ENCODE measurements at places on chromosomes 1 and 21.
A peak's percentile ranks its signal among the peaks of the same experiment; 100 is the strongest.

GRCh38 chr1:93542398-93542797, 94.5 kb downstream of the FNBP1L start:
- no peak for DNase-seq

GRCh38 chr1:226485192-226485591, 63.4 kb upstream of the STUM start:
- DNase-seq, result no peak

- DNase-seq, result no peak
Observed at GRCh38 chr1:154969860-154970452, 591 bp downstream of the SHC1 start.

DNA sequence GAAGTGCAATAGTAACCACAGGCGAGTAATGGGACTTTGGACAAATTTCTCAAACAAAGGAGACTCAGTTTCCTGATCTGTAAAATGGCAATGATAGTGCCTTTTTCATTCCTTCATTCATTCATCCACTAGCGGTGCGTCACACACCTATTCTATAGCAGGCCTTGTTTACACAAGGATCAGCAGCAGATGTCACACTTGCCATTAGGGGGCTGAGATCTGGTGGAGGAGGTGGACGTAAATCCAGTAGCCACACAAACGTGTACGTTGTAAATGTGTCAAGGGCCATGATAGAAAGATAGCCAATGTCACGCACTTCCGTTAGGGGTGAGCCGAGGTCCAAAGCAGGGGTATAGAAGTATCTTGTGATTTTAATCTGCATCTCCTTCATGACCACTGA, 34.2 kb downstream of the SERINC2 start:
- DNase-seq, result no peak

DNA sequence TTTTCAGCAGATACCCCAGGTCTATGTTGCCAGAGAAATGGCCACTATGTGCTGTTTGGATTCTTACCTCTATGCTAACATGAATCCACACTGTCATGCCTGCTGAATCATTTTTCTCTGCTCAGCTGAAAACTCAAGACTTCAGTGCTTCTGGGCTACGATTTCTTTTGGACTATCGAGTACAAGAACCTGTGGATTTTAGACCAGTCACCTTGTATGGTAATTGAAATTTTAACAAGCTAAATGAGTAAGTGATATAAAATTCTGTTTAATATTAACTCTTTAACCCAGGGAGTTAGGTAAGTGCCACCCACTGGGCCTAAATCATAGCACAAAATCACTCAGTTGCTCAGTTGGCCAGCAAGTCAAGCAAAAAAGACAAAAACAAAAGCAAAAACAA, 35.8 kb downstream of the LHX8 start:
- DNase-seq, result no peak

GRCh38 chr1:35847935-35848565, 35.0 kb upstream of the AGO1 start:
- no peak for DNase-seq

DNA sequence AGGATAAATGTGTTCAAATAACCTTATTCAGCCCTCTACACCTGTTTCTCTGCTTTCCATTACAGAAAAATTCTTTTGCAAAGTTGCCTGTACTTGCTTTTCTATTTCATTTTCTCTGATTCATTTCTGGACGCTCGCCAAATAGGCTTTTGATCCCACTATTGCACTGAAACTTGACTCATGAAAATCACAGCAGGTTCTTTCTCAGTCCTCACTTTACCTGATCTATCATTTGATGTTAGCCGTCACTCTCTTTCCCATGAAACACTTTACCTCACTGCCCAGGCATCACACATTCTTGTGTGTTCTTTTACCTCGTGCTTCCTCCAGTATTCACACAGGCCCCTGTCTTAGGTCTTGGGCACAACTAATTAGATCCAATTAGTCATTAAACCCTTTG, 26.2 kb downstream of the HSPA13 start:
- DNase-seq, result no peak

DNA sequence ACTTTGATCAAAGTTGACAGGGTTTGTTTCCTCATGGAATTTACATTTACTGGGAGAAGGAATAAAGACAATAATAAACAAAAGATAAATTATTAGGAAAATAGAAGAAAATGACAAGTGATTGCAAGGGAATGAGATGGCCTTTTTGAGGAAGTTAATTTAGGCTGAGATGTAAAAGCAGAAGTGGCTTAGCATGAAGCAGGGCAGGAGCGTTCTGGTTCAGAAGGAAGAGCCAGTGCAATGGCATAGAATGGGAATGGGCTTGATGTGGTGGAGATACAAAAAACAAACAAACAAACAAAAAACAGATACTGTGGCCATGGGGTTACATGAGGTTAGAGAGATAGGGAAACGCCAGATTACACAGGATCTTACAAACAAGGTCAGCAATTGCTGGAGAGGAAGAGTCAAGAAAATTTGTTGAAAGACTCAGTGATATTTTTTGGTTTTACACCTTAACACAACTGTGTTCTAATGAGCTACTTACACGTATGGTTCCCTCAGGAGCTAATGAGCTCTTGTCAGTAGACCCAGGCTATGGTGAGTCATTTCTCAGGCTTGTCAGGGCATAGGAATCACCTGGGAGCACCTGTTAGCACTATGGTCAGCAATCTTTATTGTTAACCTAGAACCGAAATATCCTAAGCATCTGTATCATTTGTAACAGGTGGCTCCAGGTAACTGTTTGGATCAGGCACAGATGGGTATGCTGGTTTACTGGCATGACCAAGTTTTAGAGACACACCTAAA, 8.7 kb upstream of the CADM3 start:
- DNase-seq, result no peak

DNA sequence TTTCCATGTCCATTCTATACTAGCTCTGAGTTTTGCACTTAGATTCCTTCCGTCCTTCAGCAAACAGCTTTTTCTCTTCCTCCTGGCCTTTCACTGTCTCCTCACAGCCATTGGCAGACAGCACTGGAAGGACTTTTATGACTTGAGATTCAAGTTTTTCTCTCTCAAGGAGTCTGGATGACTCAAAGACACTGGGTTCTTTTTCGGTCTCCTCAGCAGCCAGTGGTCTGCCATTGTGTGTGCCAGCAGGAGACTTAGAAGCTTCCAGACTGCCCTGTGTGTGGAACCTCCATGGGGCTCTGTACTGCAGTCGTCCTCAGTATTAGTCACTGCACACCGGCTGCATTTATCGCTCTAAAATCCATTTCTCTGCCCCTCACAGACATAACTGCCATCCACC, 30.5 kb downstream of the NTNG1 start:
- no peak for DNase-seq

DNA sequence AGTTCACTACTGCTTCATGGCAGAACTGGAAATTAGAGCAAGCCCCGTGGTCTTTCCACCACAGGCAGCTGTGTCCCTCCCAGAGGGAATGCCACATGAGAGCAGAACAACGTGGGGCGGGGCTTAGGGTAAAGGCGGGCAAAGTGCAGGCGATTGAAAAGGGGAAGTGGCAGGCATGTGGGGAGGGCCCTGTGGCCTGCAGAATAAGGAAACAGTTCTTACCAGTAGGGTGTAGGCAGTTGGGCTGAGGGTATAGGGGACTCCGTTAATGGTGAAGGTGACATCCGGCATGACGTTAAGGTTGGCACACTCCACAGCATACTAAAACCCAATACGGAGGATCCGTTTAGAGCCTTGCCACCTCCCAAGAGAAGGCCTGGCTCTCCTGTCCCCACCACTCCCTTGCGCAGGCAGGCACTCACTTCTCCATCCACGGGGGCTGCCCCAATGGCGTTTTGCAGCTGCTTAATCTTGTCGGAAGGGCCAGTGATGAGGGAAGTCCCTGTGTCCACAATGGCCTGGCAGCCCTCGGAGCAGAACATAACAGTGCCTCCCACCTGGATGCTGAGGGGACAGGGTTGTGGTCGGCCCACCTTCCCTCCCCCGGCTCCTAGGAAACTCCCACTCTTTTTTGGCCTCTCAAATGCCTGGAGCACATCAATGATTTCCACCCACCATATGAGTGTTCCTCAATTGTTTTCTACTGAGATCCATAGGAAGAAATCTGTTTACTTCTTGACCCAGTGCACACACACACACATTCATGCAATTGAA, 9.1 kb upstream of the RAB7B start:
- no peak for DNase-seq

DNA sequence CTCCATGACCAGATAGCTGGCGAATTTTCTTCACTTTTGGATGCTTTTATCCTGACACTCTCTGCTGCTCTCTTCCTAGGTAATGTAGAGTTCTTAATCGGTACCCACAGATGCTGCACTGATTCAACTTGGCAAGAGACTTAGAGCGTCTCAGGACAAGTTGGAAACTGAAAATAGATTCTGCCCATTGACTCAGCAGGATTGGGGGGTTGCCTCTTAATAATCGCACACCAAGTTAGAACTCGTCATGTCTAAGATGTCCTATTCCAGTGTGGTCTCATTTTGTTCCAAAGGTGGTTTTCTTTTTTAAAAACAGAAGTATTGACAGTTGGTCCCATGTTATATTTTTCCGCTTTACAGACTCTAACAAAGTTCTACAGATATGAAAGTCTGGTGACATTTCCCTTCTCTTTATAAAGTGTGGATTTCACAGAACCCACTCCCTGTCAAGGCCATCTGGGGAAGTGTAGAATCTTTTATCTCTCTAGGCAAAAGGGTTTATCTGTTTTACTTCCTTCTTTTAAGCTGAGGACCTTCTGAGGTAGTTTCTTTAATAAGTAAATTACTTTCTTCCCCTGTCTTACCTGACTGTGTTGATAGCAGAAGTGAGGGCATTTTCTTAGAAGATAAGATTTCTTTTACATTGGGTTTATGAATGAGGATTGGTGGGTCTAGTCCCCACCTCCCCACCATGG, 12.1 kb upstream of the DIPK1A start:
- DNase-seq, result no peak

GRCh38 chr1:236009857-236010256, 55.0 kb downstream of the NID1 start:
- DNase-seq, result no peak

DNA sequence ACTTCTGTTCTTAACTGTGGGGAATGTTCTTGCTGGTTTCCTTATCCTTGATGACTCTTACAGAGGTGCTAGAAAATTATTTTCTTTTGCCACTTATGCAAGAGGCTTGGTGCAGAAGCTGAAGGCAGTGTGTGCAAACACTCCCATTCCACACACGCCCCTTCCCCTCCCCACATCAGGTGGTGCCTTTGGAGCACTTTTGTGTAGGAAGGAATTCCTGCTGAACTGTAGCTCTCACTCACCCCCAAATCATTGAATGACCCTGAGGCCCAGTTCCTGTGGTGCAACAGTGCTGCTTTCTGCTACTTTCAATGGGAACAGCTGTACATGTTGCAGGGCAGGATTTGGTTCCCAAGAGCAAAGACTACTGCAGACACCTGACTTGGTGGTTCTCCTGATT, 101.8 kb downstream of the CD247 start:
- no peak for DNase-seq

DNA sequence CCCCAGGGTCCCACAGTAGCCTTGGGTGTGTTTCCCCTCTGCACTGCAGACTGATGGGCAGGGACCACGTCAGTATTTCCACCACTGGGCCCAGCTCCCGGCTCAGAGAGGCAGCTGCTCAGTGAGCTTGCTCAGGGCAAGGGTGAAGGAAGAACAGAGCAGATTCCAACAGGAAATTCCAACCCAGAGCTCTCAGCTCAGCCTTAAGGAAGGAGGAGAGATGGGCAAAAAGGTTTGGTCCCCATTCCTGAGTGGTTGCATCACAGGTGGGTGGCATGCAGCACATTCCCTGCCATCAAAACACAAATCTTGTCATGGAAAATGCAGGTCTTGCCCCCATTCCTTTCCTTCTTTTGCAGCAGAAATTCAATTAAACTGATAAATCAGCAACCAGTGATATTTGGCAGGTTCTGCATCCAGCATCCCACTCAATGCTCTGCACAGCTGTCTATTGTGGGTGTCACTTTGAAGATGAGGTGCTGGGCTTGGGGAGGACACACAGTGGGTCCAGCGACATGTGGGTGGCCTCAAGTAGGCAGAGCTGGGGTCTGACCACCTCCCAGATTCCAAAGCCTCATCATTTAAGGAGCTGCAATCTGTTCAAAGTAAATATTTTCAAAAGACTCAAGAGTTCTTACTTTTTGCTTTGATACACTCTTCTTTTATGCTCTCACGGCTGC, 315.4 kb downstream of the DSCAM start:
- peak; percentile 22 for DNase-seq

DNA sequence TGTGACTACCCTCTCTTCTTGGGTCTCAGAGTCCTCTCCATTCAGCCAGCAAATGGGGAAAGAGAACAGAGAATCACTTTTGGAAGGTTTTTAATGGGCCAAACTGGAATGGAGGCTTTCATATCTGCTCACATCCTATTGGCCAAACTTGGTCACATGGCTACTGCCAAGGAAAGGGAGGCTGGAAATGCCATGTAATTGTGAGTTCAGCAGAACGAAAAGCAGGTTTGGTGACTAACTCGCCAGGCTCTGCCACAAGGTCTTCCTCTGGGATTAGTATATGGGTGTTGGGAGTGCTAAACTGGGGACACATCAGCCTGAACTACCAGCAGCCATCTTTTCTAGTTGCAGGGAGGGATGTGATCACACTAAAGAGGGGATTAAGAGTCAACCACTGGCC, 19.2 kb downstream of the RD3 start:
- no peak for DNase-seq

DNA sequence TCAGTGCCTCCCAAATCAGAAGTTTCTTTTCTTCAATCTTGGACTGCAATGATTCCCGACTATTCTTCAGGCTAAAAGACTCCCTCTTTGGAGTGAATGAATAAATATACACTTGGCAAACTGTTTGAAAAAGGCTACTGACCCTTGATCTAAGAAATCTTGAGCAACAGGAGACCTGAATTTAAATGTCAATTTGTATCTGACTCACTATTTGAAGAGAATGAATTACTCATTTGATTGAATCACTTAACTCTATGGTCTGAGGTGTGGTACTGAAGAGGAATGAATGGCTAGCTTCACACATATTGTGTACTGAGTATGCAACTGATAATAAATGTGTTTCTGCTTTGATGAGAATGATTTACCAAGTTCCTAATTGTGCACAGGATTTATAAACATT, 4.6 kb upstream of the SMG7 start:
- no peak for DNase-seq

- DNase-seq, result no peak
Observed at GRCh38 chr1:175015243-175015642, 8.0 kb downstream of the MRPS14 start.

DNA sequence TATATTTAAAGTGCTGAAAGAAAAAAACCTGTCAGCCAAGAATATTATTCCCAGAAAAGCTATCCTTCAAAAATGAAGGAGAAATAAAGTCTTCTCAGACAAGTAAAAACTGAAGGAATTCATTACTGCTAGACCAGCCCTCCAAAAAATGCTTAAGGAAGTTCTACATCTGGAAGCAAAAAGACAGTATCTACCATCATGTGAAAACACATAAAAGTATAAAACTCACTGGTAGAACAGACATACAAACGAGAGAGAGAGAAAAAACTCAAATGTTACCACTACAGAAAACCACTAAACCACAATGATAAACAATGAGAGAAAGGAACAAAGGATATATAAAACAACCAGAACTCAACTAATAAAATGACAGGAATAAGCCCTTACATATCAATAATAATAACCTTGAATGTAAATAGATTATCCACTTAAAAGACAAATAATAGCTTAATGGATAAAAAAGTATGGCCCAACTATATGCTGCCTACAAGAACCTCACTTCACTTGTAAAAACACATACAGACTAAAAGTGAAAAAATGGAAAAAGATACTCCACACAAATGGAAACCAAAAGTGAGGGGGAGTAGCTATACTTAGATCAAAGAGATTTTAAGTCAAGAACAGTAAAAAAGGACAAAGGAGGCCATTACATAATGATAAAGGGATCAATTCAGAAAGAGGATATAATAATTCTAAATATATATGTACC, 22.0 kb downstream of the NSL1 start:
- DNase-seq, result no peak

GRCh38 chr1:87949711-87950110, 621.0 kb downstream of the LMO4 start:
- no peak for DNase-seq
